ENCODE measurements at places on chromosomes 1 and 21. TPM values are rescaled to one million over a fixed set of nuclear protein-coding genes. Genes with fewer than 3 reads are reported as not detected.

CELA2B gene
- total RNA-seq: not detected

RPAP2 gene
- 10.7 TPM for total RNA-seq

TOR1AIP1 gene
- total RNA-seq: 27.9 TPM

LCE3E gene
- not detected for total RNA-seq

MYBPH gene
- not detected for total RNA-seq

CR1L gene
- total RNA-seq: not detected

MCOLN2 gene
- 2.3 TPM for total RNA-seq

CYP4Z1 gene
- total RNA-seq: not detected

HCN3 gene
- total RNA-seq: 4.5 TPM

BATF3 gene
- 36.0 TPM for total RNA-seq

LYPD8 gene
- total RNA-seq: not detected

TRIM67 gene
- 0.14 TPM for total RNA-seq

ADGRB2 gene
- total RNA-seq: 4.9 TPM

VN1R5 gene
- not detected for total RNA-seq

CENPF gene
- total RNA-seq: 71.6 TPM

PEAR1 gene
- 7.2 TPM for total RNA-seq

ETNK2 gene
- total RNA-seq: 12.6 TPM

PLA2G4A gene
- total RNA-seq: 9.2 TPM

CLDN17 gene
- total RNA-seq: not detected

CACNA1S gene
- total RNA-seq: not detected

IPO13 gene
- total RNA-seq: 15.0 TPM

CNKSR1 gene
- 0.15 TPM for total RNA-seq

SLC25A24 gene
- 29.6 TPM for total RNA-seq

HMGCL gene
- 12.1 TPM for total RNA-seq

CYP4A11 gene
- not detected for total RNA-seq

UTS2 gene
- not detected for total RNA-seq

ANGPTL3 gene
- total RNA-seq: not detected

CLCA1 gene
- not detected for total RNA-seq

MYOC gene
- total RNA-seq: not detected

PCBP3 gene
- total RNA-seq: 1.1 TPM

CEP350 gene
- 8.3 TPM for total RNA-seq

PCNX2 gene
- total RNA-seq: 9.4 TPM
